ENCODE measurements at places on chromosomes 11 and 22. TPM values are rescaled to one million over a fixed set of nuclear protein-coding genes. Genes with fewer than 3 reads are reported as not detected.

The PANX1 gene
- 12.4 TPM for total RNA-seq

The GRK3 gene
- 3.5 TPM for total RNA-seq

The SULT4A1 gene
- not detected for total RNA-seq

The TMEM86A gene
- 4.8 TPM for total RNA-seq

The OR52I1 gene
- not detected for total RNA-seq

The MUC6 gene
- total RNA-seq, result not detected

GRCh38 chr11:111718859-111719258 is 47.3 kb downstream of the PPP2R1B start:
- no peaks in the 10 kb centered on the region for H3K4me1 ChIP-seq
- no peak overlapping the region for H3K4me3 ChIP-seq
- H3K27ac ChIP-seq, result no peak overlapping the region

- H3K27ac ChIP-seq, result no peak overlapping the region
- no peak overlapping the region for H3K4me3 ChIP-seq
- DNase-seq, result no peak
- H3K27me3 ChIP-seq, result no peaks in the 10 kb centered on the region
- no peaks in the 10 kb centered on the region for H3K4me1 ChIP-seq
These were observed 56.7 kb downstream of the HSD17B12 start for GRCh38 chr11:43737201-43737590.

GRCh38 chr11:125446279-125446678 is 49.8 kb downstream of the FEZ1 start:
- peaks cover 3% of the 10 kb centered on the region for H3K27me3 ChIP-seq
- H3K36me3 ChIP-seq, result no peaks in the 10 kb centered on the region
- no peak overlapping the region for H3K4me3 ChIP-seq

DNA sequence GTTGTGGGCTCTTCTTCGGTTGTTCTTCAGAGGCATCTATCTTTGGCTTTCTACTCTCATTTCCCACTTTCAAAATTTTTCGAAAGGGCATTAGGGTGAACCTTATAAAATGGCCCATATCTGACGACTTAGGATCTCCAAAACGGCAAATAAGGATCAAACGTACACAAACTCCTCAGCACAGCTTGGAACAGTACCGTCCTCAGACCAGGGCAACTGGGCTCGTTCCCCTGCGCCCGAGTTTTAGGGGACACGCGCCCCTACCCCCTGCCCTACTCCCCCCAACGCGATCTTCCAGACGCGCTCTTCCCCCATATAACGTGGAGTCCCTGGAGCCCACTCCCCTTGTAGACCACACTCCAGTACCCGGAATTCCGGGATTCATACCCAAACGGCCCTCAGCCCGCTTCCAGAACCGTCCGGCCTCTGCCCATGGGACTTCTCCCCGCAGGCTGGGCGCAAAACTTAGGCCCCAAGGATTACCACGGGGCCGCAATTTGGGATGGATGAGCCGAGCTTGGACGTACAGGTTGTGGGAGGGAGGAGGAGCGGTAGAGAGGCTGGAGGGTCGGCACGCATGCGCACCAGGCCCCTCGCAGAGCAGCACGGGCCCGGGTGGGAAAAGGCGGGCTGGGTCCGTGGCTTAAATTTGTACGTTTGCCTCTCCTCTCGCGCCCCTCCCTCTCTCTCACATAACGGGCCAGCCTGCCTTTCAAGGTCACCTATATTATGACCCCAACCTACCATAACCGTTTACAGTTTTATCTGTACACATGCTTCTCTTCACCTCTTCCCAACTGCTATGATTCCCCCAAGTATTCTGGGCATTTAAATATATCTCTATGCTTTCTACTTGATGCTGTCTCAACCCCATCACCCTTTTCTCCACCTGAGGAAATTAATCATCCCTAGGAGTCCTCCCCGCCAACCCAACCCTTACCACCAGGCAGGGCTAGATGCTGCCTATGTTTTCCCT is 3.4 kb downstream of the CCDC89 start:
- H3K36me3 ChIP-seq, result no peaks in the 10 kb centered on the region
- H3K27me3 ChIP-seq, result peaks cover 26% of the 10 kb centered on the region
- DNase-seq, result peak; percentile 51
- H3K27ac ChIP-seq, result no peak overlapping the region

DNA sequence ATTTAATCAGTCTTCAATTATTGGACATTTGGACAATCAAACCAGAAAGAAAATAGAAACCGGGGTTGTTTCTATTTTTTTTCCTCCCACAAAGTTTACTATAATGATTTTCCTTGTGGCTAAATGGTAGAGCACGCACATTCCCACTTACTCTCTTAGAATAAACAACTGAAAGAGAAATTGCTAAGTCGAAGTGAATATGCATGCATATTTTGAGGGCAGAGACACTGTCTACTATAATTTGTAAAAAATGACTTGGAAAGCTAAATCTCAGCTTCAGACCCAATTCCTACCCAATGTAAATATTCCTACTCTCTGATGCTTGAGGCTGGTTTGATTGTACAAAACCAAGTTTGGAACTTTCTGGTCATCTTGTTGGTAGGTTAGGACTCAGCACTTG is 66.7 kb upstream of the PAX6 start:
- peaks cover 2% of the 10 kb centered on the region for H3K27me3 ChIP-seq
- no peak overlapping the region for H3K27ac ChIP-seq
- H3K36me3 ChIP-seq, result no peaks in the 10 kb centered on the region
- H3K4me1 ChIP-seq, result no peaks in the 10 kb centered on the region
- no peak for DNase-seq
- no peak overlapping the region for H3K4me3 ChIP-seq

GRCh38 chr11:117387992-117388755 is 60.5 kb downstream of the CEP164 start:
- H3K4me1 ChIP-seq, result no peaks in the 10 kb centered on the region
- no peak overlapping the region for H3K4me3 ChIP-seq
- H3K27ac ChIP-seq, result no peak overlapping the region
- H3K36me3 ChIP-seq, result peaks cover 75% of the 10 kb centered on the region
- no peaks in the 10 kb centered on the region for H3K27me3 ChIP-seq

DNA sequence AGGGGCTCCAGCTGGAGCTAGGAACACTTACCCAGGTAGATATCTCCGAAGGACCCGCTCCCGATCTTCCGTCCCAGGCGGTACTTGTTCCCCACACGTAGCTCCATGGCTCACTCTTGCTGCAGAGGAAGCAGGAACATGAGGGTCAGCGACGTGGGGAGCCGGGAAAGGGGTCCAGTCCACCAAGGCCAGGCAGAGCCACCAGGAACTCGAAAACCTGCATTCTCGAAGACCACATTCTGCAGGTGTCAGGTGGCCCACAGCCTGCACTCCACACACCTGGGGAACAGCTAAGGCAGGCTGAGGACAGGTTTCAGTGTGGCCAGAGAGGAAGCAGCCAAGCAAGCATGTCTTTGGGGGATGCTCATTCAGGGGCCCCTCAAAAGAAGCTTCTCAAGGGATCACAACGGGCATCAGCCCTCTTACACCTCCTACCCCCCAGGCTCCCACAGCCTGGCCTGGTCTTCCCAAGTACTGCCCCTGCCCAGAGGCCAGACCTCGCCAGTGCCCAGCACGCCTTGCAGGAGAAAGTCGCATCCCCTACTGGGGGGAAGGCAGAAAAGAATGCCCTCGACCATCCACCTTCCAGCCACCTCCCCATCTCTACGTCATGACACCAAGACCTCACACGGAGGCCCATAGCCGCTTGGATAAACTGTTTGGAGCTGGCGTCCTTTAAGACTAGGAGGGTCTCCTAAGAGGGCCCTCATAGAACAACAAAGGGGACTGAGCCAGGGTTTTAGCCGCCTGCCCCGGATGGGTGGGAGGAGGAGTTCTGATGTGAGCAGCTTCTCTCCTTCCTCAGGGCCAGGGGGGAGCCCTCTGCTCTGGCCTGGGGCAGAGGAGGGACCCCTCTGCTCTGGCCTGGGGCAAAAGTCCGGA is 2.9 kb downstream of the CSNK1E start:
- H3K4me3 ChIP-seq, result no peak overlapping the region
- H3K4me1 ChIP-seq, result peaks cover 52% of the 10 kb centered on the region
- H3K27me3 ChIP-seq, result no peaks in the 10 kb centered on the region
- peaks cover 10% of the 10 kb centered on the region for H3K36me3 ChIP-seq

Measured in CD4-positive, CD25-positive, alpha-beta regulatory T cell (primary cell).